Upper lobe of right lung (tissue), 1 donor: ENCODE measurements at places on chromosomes 13 and 19. TPM values are rescaled to one million over a fixed set of nuclear protein-coding genes. Genes with fewer than 3 reads are reported as not detected.

DNA sequence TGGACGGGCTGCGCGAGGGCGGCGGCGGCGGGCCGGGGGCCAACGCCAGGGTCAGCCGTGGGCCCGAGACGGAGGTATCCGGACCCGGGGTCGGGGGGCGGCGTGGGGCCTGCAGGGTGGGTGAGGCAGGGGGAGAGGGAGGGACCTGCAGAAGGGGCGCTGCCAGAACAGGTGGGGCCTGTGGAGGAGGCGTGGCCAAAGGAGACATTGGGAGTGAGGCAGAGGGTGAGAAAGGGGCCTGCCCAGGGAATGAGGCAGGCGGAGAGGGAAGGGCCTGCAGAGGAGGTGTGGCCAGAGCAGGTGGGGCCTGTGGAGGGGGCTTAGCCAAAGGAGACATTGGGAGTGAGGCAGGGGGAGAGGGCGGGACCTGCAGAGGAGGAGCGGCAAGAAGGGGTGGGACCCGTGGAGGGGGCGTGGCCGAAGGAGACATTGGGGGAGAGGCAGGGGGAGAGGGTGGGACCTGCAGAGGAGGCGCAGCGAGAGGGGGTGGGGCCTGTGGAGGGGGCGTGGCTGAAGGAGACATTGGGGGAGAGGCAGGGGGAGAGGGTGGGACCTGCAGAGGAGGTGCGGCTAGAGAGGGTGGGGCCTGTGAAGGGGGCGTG, 4.2 kb downstream of the PRR36 start:
- H3K4me3 ChIP-seq: peak overlapping the region; percentile 51
- no peak overlapping the region for H3K27ac ChIP-seq
- no peaks in the 10 kb centered on the region for H3K36me3 ChIP-seq
- DNase-seq: peak; percentile 79
- peaks cover 31% of the 10 kb centered on the region for H3K27me3 ChIP-seq

The DZIP1 gene
- 7.1 TPM for total RNA-seq

GRCh38 chr13:73419186-73419585, 360.4 kb downstream of the KLF5 start:
- H3K36me3 ChIP-seq: no peaks in the 10 kb centered on the region
- no peaks in the 10 kb centered on the region for H3K27me3 ChIP-seq
- no peak overlapping the region for H3K4me3 ChIP-seq

GRCh38 chr13:108527844-108528243, 101.6 kb upstream of the MYO16 start:
- H3K4me3 ChIP-seq: no peak overlapping the region
- no peaks in the 10 kb centered on the region for H3K27me3 ChIP-seq
- DNase-seq: no peak
- H3K4me1 ChIP-seq: no peaks in the 10 kb centered on the region
- H3K27ac ChIP-seq: no peak overlapping the region
- H3K36me3 ChIP-seq: no peaks in the 10 kb centered on the region

- no peak for DNase-seq
- no peaks in the 10 kb centered on the region for H3K36me3 ChIP-seq
- H3K27ac ChIP-seq: no peak overlapping the region
- peaks cover 4% of the 10 kb centered on the region for H3K4me1 ChIP-seq
These were observed 26.7 kb upstream of the RNF113B start for GRCh38 chr13:98203646-98204326.

The ACER1 gene
- total RNA-seq: not detected

DNA sequence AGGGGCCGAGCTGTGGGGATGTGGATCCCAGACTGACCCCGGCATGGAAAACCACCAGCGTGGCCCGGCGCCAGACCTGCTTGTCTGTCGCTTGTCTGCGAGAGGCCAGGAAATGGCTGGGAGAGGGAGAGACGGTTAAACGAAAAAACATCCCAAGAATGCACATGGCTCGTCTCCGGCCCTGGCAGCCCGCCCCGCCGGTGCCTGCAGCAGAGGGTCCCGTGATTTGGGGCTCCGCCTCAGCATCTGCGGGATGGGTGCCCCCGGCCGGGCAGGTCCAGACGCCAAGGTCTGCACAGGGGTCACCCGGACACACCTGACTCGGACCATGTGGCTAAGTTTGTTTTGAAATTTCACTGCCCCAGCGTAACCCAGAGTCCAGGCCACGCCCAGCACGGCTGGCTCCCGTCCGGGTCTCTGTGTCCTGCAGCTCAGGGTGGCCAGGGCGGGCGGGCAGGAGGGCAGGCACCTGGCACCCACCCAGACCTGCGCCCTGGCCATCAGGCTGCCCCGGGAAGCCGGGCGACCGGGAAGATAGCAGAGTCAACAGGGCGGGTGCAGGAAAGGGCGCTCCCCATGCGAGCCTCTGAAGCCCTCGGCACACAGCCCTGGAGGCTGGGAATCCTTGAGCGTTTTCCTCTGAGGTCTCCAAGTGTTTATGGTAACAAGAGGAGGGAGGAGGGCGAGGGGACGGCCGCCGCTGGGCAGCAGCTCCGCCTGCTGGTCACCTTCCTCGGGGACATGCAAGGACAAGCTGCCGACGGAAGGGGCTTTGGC, 103.2 kb downstream of the GADD45B start:
- peak overlapping the region; percentile 83 for H3K27ac ChIP-seq
- peak overlapping the region; percentile 41 for H3K4me3 ChIP-seq
- H3K27me3 ChIP-seq: no peaks in the 10 kb centered on the region
- DNase-seq: peak; percentile 95
- H3K4me1 ChIP-seq: peaks cover 29% of the 10 kb centered on the region
- H3K36me3 ChIP-seq: no peaks in the 10 kb centered on the region

DNA sequence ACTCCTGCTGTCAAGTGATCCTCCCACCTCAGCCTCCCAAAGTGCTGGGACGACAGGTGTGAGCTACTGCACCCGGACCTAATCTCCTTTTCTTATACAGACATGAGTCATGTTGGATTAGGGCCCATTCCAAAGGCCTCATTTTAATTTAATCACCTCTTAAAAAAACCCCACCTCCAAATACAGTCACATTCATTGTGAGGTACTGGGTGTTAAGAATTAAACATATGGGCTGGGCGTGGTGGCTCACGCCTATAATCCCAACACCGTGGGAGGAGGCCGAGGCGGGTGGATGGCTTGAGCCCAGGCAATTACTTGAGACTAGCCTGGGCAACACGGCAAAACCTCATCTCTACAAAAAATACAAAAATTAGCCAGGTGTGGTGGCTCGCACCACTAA, 46.6 kb downstream of the PIN1 start:
- no peak overlapping the region for H3K4me3 ChIP-seq
- no peaks in the 10 kb centered on the region for H3K27me3 ChIP-seq
- H3K27ac ChIP-seq: no peak overlapping the region
- no peak for DNase-seq
- H3K36me3 ChIP-seq: no peaks in the 10 kb centered on the region

- no peaks in the 10 kb centered on the region for H3K36me3 ChIP-seq
- no peak overlapping the region for H3K27ac ChIP-seq
These were observed 166.8 kb downstream of the DCT start for GRCh38 chr13:94312511-94313216.

GRCh38 chr19:2259336-2259735, 3.1 kb upstream of the JSRP1 start:
- H3K27ac ChIP-seq: no peak overlapping the region
- H3K36me3 ChIP-seq: no peaks in the 10 kb centered on the region
- H3K27me3 ChIP-seq: no peaks in the 10 kb centered on the region
- H3K4me1 ChIP-seq: peaks cover 4% of the 10 kb centered on the region

DNA sequence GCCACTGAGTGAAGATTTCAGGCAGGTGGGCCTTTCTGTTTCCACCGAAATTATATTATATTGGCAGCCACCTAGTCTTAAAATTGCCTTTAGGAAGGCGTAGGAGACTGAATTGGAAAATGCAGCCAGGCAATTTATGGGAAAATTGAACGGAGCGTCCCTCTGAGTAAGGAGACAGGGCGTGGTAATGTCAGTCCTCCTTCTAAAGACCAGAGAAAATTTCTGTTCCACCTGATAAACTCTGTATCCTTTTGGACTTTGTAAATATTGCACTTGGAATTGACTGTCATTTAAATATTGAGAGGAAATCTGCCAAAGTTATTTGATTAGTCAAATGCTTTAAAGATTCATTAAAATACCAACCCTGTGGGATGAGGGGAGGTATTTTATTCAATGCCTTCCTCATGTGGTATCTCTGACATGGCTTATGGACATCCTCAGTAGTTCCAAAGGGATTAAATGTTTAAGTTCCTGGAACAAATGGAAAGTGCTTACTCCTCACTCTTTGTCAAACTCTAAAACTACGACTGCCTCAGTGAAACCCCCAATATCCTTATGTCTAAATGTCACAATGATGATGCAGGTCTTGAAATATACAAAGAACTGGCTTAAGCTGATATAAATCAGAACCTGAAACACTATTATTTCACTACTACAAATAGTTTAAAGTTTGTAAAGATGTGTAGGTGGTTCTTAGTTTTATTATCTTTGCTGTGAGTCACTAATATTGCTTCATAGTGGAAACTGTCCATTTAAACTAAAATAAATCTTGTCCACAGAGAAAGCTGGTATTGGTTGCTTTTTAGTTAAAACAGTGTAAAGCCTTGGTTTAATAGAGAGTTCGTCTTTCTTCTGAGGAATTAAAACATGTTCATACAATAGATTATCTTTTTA, 203.2 kb downstream of the FGF14 start:
- no peaks in the 10 kb centered on the region for H3K4me1 ChIP-seq
- H3K27ac ChIP-seq: no peak overlapping the region
- H3K4me3 ChIP-seq: no peak overlapping the region
- no peaks in the 10 kb centered on the region for H3K27me3 ChIP-seq

GRCh38 chr13:31772231-31772630, 32.9 kb downstream of the RXFP2 start:
- no peak for DNase-seq
- H3K27me3 ChIP-seq: no peaks in the 10 kb centered on the region
- H3K27ac ChIP-seq: no peak overlapping the region
- no peaks in the 10 kb centered on the region for H3K4me1 ChIP-seq
- no peaks in the 10 kb centered on the region for H3K36me3 ChIP-seq
- H3K4me3 ChIP-seq: no peak overlapping the region

The HDGFL2 gene
- 30.6 TPM for total RNA-seq

The OR7A5 gene
- not detected for total RNA-seq

The NCR1 gene
- total RNA-seq: 1.5 TPM

The PSG4 gene
- total RNA-seq: not detected

GRCh38 chr19:30293051-30293785, 79.0 kb upstream of the ZNF536 start:
- no peaks in the 10 kb centered on the region for H3K27me3 ChIP-seq
- no peak overlapping the region for H3K27ac ChIP-seq
- no peak overlapping the region for H3K4me3 ChIP-seq
- no peaks in the 10 kb centered on the region for H3K36me3 ChIP-seq

The OCEL1 gene
- total RNA-seq: 31.6 TPM

DNA sequence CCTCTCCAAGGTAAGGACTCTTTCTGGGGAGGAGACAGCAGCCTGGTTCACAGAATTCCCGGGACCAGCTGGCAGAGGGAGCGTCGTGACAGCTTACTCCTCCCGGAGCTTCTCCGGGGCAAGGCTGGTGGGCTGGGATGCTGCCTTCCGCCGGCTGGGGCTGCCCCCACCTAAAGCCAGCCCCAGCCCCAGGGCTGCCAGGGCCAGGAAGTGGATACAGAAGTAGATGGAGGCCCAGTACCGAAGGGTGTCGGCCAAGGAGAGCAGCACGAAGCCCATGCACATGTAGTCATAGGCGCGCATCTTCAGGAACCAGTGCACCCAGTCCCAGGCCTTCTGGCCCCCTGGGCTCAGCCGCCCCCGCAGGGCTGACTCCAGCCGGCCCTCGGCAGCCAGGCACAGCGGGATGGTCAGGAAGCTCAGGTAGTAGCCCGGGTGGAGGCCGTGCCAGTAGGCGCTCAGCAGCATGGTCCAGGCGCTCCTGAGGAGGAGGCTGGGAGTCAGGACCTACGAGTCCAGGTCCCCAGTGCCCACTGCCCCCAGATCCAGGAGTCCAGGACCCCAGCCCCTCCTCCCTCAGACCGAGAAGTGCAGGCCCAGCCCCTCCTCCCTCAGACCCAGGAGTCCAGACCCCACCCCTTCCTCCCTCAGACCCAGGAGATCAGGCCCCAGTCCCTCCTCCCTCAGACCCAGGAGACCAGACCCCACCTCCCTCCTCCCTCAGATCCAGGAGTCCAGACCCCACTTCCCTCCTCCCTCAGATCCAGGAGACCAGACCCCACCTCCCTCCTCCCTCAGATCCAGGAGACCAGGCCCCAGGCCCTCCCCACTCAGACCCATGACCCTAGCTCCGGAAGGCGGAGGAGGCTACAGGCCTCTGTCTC, 1.2 kb upstream of the TMC4 start:
- no peak overlapping the region for H3K27ac ChIP-seq
- no peak overlapping the region for H3K4me3 ChIP-seq
- H3K36me3 ChIP-seq: no peaks in the 10 kb centered on the region
- DNase-seq: no peak
- no peaks in the 10 kb centered on the region for H3K4me1 ChIP-seq

- DNase-seq: no peak
- no peak overlapping the region for H3K4me3 ChIP-seq
- no peak overlapping the region for H3K27ac ChIP-seq
- H3K4me1 ChIP-seq: no peaks in the 10 kb centered on the region
These were observed 41.2 kb downstream of the ABCC4 start for GRCh38 chr13:95260031-95260525.

The KMT5C gene
- 11.7 TPM for total RNA-seq

DNA sequence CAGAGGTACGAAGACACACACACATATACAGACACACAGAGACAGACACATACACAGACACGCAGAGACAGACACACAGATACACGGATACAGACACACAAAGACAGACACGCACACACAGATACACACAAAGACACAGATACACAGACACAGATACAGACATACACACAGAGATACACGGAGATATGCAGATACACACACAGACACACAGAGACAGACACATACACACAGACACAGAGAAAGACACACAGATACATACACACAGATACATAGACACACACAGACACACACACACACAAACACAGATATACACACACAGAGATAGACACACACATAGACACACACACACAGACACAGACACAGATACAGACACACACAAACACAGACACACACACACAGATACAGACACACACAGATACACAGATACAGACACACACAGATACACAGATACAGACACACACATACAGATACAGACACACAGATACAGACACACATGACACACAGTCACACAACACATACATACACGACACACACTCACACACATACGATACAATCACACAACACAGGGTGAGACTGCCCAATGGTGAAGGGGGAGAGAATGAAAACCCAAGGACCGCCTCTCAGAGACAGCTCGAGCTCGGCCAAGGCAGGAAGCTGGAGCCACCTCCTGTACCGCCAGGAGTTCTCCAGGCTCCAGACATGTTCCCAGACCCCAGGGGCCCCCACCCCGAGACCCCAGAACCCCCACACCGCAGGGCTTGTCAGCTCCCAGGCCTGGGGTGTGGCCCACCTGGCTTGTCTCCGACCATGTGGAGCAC, 8.8 kb upstream of the CCER2 start:
- no peak overlapping the region for H3K4me3 ChIP-seq
- H3K27me3 ChIP-seq: no peaks in the 10 kb centered on the region
- H3K4me1 ChIP-seq: no peaks in the 10 kb centered on the region
- DNase-seq: no peak

DNA sequence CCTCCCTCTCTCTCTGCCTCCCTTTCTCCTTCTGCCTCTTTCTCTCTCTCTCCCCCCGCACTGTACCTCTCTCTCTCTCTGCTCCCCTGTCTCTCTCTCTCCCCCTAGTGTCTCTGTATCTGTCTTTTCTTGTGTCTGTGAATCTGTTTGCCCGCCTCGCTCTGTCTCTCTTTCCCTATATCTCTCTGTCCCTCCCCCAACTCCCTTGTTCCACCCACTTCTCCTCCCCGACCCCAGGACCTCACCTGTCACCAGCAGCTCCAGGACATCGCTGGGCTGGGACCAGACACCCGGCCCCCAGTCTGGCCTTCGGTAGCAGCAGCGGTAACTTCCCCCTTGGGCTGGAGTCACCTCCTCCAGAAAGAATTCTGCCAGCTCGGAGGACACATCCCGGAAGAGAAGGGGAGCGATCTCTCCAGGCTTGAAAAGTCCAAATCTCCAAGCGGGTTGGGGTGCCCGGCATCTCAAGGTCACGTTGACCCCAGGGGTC, 3.9 kb downstream of the OSCAR start:
- no peak for DNase-seq
- H3K27ac ChIP-seq: no peak overlapping the region
- peak overlapping the region; percentile 17 for H3K4me3 ChIP-seq
- H3K4me1 ChIP-seq: peaks cover 5% of the 10 kb centered on the region
